HEK293T (cell line): ENCODE measurements at places on chromosomes 3 and 15.

DNA sequence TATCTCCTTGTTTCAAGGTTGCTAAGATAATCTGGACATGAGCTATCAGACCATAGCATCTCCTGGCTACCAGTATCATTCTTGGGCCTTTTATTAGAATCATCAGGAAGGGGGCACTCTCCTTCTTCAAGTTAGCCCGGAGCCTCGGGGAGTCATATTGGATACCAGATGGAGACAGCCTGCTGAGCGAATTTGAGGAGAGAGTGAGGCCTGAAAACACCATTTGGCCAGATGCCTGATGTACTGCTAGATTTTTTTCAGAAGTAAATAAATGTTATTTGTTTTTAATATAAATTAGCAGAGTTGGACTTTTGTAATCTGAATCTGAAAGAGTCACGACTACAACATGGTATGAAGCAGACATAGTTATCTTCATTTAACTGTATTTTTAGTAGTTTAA is 848.6 kb downstream of the IGSF11 start:
- DNase-seq, result no peak

DNA sequence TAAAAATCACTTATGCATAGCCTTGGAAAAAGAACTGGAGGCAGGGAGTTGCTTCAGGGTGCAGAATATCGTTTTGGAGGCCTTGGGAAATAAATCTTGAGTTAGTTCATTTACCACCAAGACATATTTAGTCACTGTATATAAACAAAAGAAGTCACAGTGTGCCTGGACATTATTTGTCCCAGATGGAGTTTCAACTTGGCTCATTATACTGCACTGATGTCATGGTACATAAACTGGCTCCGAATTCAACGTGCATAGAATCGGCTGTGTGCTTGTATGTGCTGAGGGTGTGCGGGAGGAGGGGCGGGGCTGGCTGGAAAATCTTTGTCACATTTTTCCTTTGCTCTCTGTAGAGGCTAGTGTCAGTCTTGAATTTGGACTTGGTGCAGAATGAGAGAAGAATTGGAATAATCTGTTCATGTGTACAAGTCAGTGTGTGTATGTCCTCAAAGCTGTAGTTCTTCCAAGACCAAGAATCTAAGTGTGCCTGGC is 86.6 kb downstream of the FNDC3B start:
- peak; percentile 54 for DNase-seq

- peak; percentile 30 for DNase-seq
Observed at GRCh38 chr3:142999881-143000280, 1.5 kb upstream of the U2SURP start.

DNA sequence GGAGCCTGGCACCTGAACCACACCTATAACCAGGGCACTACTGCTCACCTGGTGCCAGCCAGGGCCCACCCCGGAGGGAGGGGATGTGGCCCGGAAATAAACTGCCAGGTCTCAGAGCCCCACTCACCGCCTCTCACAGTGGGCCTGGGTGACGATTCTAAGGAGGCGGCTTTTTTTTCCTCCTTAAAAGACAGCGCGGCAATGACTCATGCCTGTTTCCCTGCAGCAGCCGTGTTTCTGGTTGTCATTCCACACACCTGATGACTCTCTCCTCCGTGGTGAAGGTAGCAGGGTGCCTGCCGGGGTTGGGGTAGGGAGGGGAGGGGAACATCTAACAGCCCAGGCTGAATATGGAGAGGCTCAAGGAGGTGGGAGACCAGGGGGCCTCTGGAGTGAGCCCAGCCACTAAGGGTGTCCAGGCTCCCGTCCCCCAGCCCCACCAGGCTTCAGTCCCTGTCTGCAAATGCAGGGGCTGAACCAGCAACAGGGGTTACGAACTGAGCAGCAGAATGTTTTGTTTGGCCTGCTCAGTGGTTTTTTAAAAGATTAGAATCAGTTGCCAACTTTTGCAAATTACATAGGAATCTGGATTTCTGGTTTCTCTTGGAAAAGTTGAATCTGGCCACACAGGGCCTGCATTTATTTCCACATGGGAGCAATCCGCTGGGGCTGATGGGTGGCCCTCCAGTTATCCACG is 127.3 kb upstream of the LINGO1 start:
- no peak for DNase-seq

DNA sequence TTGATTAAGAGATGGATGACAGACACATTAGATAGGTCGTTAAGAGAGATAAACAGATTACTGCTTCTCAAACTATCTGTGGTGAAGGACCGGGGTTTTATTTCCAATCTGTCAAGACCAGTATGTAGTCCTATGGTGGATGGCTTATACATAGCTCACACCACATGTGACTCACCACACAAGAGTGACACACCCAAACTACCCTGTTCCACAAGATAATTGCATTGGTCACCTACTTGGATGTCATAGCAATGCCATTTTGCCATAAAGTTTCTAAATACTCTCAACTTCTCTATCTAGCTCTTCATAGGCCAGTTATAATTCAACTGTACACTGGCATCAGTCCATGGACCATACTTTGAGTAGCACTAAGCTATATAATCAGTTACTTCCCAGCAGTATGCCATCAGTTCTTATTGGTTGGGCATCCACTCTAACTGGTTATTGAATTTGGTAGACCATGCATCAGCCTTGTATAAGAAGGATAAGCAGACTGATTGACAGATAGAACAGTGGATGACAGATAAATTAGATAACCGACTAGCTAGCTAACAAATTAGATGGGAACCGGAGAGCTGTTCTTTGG is 11.6 kb downstream of the WWTR1 start:
- no peak for DNase-seq
